Mesenteric fat pad (tissue), 1 donor: ENCODE measurements at places on chromosomes 16 and 17. TPM values are rescaled to one million over a fixed set of nuclear protein-coding genes. Genes with fewer than 3 reads are reported as not detected.

The TBC1D16 gene
- total RNA-seq = 111 TPM

The ACSM5 gene
- total RNA-seq = 21.2 TPM

The TMEM204 gene
- total RNA-seq = 37.2 TPM

GRCh38 chr16:11112723-11113348, 143.2 kb downstream of the SOCS1 start:
- no peak for DNase-seq

GRCh38 chr17:67111808-67112207, 67.5 kb downstream of the CACNG1 start:
- DNase-seq = no peak

DNA sequence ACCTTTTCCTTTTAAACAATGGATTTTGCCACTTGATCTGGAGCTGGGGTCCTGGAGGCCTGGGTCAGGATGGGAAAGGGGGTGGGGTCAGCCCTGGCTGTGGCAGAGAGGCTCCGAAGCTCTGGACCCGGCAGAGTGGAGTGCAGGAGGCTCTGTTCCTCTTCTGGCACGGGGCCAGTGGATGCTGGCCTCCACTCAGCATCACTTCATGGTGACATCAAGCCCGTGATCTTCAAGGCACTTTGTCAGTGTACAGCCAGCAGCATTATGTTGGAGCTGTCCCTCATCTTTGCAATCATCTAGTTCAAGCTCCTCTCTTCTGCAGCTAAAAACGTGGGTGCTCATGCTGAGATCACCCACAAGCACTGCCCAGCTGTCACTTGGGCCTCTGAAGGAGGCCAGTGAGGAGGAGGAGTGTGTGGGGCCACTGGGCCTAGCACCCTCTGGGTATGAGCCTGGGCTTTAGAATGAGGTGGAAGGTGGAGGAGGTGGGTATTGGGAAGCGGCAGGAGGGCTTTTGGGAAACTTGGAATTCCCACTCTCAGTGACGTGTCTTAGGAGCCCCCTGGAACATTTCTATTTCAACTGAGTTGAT, 45.9 kb upstream of the MGAT5B start:
- no peak for DNase-seq

DNA sequence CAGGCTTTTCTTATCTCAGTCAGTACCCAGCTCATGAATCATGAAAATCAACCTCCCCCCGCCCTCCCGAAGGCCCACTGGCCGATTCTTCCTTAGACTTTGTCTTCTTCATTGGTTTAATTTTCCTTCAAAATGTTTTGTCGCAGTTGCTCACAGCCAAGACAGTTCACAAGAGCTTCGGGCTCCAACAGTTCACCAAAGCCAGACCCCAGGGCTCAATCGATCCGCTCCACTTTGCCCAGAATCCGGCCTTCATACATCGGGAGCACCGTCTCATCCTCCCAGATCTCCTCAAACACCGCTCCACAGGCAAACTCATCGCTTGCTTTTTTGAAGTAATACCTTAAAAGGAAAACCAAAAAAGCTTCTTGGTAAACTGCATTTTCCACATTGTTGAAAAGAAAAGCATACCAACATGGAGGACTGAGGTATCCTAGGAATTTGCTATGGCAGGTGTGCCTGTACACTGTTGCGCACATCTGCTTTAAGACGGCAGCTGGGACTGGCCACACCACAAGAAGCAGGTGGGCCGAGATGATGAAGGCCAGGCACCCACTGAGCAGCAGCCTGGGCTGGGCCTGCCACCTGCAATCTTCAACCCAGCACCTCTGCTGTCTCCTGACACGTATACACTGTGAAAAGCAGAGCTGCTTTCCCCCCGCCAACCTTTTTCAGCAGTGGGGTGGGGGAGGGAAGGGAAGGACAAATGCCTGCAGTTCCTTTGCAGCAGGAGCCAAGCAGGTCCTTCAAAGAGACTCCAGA, 31.5 kb downstream of the AXIN2 start:
- DNase-seq = no peak

DNA sequence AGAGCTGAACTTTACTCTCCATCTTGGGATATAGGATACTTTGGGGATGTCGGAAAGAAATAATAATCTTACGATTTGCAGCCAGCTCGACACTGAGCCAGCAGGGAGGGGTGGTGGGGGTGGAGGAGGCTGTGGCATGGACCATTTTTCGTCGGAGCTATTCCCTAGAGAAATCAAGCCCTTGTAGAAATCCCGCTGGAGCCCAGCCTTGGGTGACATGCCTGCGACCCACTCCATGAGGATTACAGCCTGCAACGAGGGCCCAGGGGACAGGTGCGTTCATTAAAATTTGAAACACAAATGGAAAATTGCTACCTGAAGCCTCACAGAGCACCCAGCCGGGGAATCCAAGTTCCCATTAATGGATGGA, 82.8 kb upstream of the GSE1 start:
- DNase-seq = no peak

The CCDC137 gene
- 11.9 TPM for total RNA-seq

DNA sequence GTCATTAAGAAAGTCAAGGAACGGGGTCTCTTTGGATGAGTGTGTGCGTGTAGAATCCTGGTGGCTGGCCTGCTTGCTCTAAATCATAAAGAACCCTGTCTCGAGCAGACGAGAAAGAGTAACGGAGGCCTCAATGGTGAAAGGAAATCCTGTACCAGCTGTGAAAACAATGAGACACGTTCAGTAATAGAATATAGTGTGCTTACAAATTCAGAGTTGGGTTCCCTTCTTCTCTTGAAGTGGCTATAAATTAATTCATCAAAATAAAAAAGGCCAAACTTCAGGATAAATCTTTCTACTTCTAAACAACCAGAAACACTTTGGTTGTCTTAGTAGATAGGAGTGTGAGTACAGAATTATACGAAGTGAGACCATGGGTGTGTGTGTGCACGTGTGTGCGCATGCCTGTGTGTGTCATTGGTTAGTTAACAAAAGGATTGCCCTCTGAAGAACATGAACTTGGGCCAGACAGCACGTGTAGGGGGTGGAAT, 48.5 kb downstream of the WWOX start:
- no peak for DNase-seq

The PSME3 gene
- total RNA-seq = 144 TPM
